ENCODE measurements at places on chromosomes 5 and 9. TPM values are rescaled to one million over a fixed set of nuclear protein-coding genes. Genes with fewer than 3 reads are reported as not detected.

Gene LCN9
- not detected for total RNA-seq

Gene GABBR2
- 0.46 TPM for total RNA-seq

DNA sequence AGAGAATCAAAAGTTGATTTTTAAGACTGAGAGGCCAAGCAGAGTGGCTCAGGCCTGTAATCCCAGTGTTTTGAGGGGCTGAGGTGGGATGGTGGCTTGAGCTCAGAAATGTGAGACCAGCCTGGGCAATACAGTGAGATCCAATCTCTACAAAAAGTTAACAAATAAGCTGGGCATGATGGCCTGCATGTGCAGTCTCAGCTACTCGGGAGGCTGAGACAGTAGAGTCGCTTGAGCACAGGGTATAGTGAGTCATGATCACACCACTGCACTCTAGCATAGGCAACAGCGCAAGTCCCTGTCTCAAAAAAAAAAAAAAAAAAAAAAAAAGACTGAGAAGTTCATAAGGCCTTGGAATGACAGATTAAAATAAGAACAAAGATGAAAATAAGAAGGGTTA lies 177.2 kb downstream of the TMEM232 start:
- H3K36me3 ChIP-seq = no peaks in the 10 kb centered on the region
- no peak overlapping the region for H3K27ac ChIP-seq
- DNase-seq = no peak
- H3K4me1 ChIP-seq = no peaks in the 10 kb centered on the region
- H3K27me3 ChIP-seq = no peaks in the 10 kb centered on the region
- no peak overlapping the region for H3K4me3 ChIP-seq

GRCh38 chr9:128657344-128657704 lies 677 bp upstream of the DYNC2I2 start:
- H3K4me1 ChIP-seq = peaks cover 2% of the 10 kb centered on the region
- H3K4me3 ChIP-seq = peak overlapping the region; percentile 90
- peaks cover 5% of the 10 kb centered on the region for H3K36me3 ChIP-seq
- no peak for DNase-seq

- DNase-seq = no peak
- no peak overlapping the region for H3K27ac ChIP-seq
- no peaks in the 10 kb centered on the region for H3K4me1 ChIP-seq
- no peak overlapping the region for H3K4me3 ChIP-seq
Measured at GRCh38 chr9:12595400-12595799, 97.8 kb upstream of the TYRP1 start.

GRCh38 chr5:36536616-36537005 lies 69.8 kb upstream of the SLC1A3 start:
- H3K4me1 ChIP-seq = no peaks in the 10 kb centered on the region
- no peak overlapping the region for H3K27ac ChIP-seq
- H3K36me3 ChIP-seq = no peaks in the 10 kb centered on the region
- H3K4me3 ChIP-seq = no peak overlapping the region

- no peaks in the 10 kb centered on the region for H3K36me3 ChIP-seq
- no peaks in the 10 kb centered on the region for H3K4me1 ChIP-seq
Measured at GRCh38 chr5:39623291-39623865, 198.6 kb upstream of the DAB2 start.

DNA sequence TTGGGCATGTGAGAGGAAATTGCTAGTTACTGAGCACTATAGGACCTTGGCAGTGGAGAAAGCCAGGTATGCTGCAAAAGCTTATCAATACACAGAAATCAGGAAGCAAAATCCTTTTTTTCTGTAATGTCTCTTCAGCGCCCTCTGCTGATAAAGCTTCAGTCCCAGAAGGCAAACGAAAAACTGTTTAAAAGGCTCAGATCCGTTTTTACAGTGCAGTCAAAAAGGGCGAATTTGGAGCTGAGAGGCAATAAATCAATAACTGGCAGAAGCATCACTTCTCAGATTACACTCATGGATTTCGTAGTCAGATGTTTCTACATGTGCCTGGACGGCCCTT lies 1.1 kb upstream of the MAN2A1 start:
- peak; percentile 42 for DNase-seq
- peak overlapping the region; percentile 98 for H3K27ac ChIP-seq
- no peaks in the 10 kb centered on the region for H3K36me3 ChIP-seq
- H3K4me1 ChIP-seq = peaks cover 28% of the 10 kb centered on the region
- H3K27me3 ChIP-seq = peaks cover 11% of the 10 kb centered on the region

- no peak overlapping the region for H3K27ac ChIP-seq
- H3K4me1 ChIP-seq = peaks cover 3% of the 10 kb centered on the region
- peak overlapping the region; percentile 37 for H3K4me3 ChIP-seq
- H3K27me3 ChIP-seq = peaks cover 3% of the 10 kb centered on the region
- no peak for DNase-seq
- no peaks in the 10 kb centered on the region for H3K36me3 ChIP-seq
Measured at GRCh38 chr9:129751841-129752801, 721 bp downstream of the PTGES start.

All from endothelial cell (in vitro differentiated cells).